Stimulated activated CD8-positive, alpha-beta memory T cell treated with anti-CD3 and anti-CD28 coated beads, Interleukin-2, amount 100 ng/mL, for 48 hours (primary cell): ENCODE measurements at places on chromosomes 1 and 21.

DNA sequence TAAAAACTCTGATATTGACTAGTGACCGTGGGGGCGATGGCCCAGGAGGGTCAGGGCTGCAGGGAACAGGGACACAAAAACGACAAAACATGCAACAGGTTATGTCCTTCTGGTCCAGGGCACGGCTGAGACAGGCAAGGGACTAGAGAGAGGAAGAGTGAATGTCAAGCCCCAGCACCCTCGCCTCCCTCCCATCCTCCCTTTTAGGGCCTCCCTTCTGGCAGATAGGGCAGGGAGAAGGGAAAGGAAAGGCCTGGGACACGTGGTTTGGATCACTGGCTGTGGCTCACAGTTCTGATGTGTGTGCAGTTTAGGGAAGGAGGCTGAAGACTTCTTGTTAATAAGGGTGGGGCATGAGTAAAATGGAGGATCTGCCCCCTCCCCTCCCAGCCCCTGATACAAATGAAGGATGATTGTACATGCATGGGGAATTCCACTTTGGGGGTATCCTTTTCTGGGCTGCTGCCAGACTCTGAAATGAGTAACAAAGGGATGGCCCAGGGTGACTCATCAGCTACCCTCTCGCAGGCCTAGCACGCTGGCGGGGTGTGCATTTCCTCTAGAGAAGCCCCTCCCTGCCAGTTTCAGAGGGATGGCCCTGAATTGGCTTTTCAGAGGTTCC, 14.2 kb downstream of the CAPN2 start:
- peak; percentile 68 for DNase-seq

DNA sequence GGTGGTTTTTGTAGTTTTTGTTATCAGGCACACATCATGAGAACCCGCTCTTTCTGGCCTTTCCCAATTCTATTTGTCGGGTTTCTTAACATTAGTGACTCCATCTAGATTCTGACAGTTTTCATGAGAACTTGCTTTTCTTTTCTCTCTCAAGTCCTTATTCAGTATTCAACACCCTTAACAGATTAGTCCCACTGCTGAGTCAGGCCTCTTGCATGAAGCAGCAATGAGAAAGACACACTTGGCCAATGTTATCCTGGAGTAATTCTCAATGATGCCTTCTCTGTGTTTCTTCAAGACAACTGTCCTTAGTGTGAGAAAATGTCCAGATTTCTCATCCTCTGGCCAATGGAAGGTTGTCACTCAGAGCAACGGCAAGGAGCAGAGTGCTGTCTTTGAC, 11.3 kb downstream of the FMO2 start:
- no peak for DNase-seq

DNA sequence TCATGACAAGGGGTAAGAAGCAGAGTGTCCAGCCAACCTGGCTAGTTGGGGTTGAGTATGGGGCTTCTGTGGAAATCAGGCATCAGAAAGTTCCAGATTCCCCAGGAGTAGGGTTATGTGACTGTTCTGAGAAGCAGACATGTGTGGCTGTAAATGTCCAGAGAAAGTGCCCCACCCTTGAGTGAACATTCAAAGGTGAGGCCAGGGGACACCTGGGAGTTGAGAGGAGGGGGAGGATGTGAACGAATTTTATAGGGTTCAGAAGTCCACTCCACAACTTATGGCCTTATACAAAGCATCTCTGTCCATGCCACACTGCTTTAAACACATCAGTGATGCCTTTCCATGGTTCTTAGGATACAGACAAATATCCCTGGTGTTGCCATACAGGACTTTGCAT, 133.3 kb downstream of the IGSF21 start:
- DNase-seq, result no peak

DNA sequence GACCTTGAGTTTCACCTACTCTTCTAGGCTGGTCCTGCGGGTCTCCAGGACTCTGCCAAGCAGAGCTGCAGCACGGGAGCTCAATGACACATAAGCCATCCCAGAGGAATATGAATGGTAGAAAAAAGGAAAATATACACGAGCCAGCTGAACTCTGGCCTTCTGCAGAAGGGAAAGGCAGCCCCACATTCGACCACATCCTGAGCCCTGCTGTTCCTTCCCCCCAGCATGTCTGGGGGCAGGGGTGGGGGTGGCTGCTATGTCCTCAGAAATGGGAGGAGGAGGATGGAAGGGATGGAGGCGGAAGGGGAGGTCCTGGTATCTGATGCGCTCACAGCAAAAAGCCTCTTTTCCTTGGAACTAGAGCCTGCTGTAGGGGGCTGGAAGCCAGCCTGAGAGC, 12.1 kb upstream of the KDF1 start:
- no peak for DNase-seq

GRCh38 chr1:220828950-220829586, 42.4 kb downstream of the MTARC1 start:
- DNase-seq, result no peak
